ENCODE measurements at places on chromosomes 12 and 14.
A peak's percentile ranks its signal among the peaks of the same experiment; 100 is the strongest.

- DNase-seq: peak; percentile 85
Observed at GRCh38 chr12:2034633-2035430, 18.0 kb upstream of the CACNA1C start.

DNA sequence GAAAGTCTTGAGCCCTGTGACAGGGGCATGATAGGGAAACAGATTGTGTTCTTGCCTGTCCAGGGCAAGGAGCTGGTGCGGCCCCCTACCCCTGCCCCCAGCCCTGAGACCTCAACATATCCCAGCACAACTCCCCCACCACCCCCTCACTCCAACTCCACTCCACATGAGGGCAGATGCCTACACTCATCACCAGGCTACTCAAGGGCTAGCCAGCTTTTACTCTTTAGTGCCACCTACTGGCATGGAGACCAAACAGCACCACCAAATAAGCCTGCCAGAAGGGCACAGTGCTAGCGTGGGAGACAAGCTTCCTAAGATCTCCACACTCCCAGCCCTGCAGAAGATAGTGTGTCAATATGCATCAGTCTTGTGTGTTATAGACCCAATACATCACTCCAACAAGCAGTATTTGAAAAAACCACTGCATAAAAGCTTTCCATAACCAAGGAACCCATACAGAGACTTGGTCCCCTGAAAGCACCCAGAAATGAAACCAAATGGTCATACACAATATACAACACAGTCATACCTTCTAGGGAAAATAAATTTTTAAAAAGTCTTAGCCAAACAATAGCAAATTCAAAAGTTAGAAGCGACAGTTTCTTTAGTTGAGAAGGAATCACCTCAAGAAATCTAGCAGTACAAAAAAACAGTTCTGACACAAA is 154.4 kb downstream of the KCNK10 start:
- no peak for DNase-seq

DNA sequence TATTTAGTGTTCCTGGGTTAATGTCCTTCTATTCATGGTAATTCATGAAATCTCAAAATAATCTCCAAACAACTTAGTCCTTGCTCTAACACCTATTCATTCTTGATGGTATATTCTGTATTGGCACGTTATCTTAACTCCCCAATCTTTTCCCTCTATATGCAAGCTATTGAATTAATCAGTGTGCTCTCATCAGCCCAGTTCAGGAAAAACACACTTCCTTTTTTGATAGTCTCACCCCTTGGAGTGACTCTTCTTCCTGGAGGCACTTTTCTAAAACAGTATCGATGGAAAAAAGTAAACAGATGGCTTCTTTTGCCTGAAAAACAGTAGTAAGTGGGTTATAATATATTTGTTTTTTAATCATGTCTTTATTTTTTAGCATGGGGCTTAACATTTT is 28.6 kb downstream of the TULP3 start:
- no peak for DNase-seq

DNA sequence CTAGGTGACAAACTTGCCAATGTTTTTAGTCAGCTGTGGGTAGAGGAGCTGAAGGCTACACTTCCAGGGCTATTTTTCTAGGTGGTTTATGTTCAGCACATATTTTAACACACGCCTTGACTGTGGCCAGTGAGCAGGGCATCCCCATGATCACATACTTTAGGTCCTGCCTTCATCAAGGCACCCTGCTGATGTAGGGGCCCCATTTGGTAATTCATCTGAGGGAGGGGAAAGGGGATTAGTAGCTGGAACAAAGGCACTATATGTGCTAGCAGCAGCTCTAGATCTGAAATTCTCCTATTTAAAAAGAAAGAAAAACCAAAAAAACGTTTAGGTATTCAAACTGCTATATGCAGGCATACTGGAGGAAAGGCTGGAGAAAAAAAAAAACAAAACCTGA is 14.5 kb downstream of the EGLN3 start:
- DNase-seq: no peak

- no peak for DNase-seq
Observed at GRCh38 chr12:24746864-24747263, 202.0 kb downstream of the BCAT1 start.

GRCh38 chr12:107484941-107485340 is 200.7 kb upstream of the PWP1 start:
- DNase-seq: no peak
